ENCODE measurements at places on chromosomes 1 and 21.

DNA sequence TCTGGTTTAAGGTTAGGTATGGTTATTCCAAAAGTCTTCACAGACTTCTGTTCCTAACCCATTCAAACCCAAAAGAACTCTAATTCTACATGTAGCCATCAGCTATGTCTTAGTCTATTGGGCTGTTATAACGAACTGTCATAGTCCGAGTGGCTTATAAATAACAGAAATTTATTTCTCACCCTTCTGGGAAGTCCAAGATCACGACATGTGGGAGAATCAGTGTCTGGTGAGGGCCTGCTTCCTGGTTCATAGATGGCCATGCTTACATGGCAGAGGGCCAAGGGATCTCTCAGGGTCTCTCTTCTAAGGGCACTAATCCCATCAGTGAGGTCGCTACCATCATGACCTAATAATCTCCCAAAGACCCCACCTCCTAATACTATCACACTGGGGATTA is 103.0 kb upstream of the PPP2R5A start:
- no peak for DNase-seq

DNA sequence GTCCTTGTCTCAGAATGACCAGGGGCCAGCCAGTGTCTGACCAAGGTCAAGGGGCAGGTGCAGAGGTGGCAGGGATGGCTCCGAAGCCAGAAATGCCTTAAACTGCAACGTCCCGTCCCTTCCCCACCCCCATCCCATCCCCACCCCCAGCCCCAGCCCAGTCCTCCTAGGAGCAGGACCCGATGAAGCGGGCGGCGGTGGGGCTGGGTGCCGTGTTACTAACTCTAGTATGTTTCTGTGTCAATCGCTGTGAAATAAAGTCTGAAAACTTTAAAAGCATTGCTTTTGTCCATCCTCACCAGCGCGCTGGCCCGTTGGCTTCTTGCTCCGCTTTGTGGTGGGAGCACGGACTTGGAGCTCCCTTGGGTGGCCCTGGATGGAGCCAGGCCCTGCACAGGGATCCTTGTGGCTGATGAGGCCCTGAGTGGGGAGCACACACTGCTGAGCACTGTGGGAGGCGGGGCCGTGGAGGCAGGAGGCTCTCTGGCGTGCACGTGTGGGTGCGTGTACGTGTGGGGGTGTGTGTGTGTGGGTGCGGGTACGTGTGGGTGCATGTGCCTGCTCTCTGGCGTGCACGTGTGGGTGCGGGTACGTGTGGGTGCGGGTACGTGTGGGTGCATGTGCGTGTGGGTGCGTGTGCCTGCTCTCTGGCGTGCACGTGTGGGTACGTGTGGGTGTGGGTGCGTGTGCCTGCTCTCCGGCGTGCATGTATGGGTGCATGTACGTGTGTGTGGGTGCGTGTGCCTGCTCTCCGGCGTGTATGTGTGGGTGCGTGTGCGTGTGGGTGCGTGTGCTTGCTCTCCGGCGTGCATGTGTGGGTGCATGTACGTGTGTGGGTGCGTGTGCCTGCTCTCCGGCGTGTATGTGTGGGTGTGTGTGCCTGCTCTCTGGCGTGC is 18.0 kb downstream of the RNF223 start:
- no peak for DNase-seq

DNA sequence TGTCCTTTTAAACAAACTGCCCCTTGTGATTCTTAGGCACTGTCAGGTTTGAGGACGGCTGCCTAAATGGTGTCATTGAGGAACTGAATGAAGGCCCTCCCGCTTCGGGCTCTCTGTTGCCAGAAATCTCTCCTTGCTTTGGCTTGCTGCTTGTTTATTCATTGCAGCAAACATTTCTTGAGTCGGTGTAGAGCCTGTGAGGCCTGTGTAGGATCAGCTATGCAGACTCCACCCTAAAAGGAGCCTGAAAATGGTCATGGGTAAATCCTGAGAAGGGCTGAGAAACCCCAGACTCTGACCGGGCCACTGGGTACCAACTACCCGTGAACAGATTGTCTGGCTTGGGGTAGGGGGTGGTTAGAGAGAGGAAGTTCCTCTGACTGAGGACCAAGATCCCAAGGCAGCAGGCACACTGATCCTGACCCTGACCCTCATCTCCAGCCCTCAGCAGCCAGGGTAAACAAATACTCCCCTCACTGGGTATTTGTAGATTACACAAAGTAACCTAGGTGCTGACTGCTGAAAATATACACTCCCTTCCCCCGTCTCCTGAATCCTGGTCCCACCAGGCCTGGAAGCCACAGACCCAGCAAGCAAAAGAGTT is 3.1 kb downstream of the IL6R start:
- no peak for DNase-seq

DNA sequence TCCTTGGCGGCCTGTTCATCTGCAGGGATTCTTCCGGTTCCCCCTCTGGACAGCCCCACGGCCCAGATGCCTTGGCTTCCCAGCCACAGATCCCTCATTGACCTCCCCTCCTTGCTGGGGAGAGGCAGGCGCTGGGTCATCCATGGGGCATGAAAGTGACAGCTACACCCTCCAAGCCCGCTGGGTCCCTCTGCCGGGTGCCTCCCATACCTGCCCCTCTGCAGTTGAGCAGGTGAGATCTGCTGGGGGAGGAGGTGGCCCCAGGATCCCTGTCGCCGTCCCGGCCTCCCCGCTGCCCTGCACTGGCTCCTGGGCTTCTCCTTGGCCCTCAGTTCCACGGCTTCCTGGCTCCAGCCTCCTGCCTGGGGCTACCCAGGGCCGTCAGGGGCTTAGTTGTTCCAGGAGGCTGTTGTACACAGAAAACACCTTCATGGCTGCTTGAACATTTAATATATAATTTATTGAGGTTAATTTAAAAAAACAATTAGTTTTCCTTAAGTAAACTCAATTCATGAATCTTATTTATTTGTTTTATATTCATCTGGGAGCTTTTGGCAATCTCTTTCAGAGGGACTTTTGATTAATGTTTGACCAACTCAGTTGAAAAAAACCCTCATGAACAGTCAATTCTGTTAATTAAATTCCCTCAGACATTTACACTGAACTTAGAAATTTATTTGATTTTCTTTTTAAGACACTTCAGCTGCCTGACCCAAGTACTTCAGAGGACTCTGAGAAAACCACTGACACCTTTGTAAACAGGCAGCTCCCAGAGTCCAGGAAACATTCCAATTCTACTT is 67.6 kb upstream of the ABCG1 start:
- DNase-seq = no peak

- no peak for DNase-seq
These were observed 276.1 kb upstream of the SPAG17 start for GRCh38 chr1:118461154-118461553.

DNA sequence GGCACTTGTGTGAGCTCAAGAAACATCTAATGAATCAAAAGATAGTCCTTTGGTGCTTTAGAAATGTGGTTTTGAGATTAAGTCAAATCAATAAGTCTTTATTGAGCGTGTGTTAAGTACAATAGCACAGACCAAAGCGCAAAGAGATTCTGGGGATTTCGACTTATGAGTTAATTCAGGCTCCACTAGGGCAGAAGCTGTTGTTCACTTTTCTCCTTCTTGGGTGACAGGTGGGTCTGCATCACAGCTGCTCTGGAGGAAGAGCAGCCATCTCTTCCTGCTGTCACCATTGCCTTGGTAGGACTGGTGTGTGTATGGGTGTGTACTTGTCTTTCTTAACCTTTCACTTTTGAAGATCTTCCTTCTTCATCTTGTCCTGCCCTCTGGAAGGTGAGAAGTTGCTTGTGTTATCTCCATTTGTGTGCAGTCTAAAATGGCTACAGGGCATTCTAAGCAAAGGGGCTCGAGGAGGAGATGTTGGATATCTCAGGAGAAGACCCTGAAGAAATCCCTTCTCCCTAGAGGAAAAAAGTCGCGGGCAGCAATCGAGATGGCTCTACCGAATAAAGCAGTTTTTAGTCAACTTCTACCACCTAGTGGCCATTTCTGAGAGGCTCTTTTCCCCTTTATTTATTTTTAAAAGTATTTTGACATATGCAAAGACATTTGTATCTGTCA is 22.9 kb upstream of the DISC1 start:
- DNase-seq = peak; percentile 54

DNA sequence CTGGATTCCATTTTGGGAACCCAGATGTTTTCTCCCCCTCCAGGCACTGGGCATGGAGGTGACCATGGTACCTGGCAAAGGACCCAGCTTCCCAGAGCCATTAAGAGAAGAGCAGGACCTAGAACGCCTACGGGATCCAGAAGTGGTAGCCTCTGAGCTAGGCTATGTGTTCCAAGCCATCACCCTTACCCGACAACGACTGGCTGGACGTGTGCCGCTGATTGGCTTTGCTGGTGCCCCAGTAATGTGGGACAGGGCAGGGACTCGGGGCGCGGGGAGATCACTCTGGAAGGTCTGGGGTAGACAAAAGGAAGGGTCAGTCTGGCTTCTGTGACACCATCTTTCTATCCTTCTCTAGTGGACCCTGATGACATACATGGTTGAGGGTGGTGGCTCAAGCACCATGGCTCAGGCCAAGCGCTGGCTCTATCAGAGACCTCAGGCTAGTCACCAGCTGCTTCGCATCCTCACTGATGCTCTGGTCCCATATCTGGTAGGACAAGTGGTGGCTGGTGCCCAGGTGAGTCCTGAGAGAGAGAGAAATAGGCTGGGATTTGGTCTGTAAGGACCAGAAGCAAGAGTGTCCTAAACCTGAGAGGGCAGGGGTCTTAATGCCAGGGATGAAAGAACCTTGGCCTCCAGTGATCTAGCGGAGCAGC is 1.6 kb downstream of the UROD start:
- DNase-seq = no peak

DNA sequence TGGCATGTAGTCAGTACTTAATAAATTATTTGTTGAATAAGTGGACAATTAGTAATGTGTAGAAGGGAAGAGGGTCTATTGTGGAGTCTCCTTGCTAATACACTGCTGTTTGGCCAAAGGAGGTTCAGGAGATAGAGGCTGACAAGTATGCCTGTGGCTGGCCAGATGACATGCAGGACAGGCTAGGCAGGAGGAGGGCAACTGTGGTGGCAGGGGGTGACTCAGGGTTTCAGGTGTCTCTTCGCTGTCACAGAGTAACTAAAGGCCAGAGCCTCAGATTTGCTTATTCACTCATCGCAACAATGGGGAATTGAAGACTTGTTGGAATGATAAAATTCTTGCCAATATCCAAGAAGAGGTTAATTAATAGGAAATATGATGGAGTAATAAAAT is 33.1 kb downstream of the THRAP3 start:
- DNase-seq = peak; percentile 42

GRCh38 chr1:162144853-162145252 is 75.4 kb downstream of the NOS1AP start:
- DNase-seq = no peak

DNA sequence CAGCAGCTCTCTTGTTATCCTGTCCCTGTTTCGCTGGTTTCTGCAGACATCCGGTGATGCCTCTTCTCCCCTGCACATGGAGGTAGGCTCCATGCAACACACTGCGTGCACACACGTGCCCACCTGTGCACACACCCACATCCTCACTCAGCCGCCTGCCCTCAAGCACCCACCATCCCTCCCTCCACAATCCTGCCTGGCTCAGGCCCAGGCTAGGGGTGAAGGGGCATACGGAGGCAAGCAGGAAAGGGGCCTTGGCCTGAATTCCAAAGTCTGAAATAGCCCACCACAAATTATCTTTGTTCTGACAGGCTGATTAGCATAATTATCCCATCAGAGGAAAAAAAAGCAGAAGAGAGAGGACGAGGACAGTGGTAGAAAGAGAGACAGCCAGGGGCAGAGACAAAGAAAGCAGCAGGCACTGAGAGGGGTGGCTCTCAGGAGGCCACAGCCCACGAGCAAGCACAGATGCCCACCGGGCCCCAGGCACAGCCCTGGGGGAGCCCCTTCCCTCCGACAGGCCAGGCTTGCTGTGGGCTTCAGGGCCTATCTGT is 73.2 kb downstream of the GRIK3 start:
- no peak for DNase-seq

DNA sequence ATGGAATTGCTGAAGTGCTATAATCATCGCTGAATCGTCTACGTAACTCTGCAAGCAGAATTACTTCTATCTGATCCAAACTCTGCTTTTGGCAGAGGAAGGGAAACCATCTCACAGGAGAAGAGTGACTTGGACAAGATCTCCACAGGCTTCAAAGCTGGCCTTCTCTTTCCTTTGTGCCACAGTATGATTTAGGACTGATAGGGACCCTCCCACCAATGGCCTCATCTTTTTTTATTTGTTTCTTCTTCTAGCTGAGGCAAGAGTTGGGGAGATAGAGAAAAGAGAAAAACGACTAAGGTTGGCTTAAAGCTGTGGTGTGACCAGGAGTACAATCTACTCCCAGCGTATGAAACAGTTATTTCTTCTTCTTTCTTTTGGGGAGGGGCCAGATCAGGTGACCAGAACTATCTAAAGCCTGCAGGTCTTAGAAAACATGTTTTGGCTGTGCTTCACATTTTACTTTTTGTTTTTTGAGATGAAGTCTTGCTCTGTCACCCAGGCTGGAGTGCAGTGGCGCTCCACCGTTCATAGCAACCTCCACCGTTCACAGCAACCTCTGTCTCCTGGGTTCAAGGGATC is 35.0 kb downstream of the ZNF496 start:
- no peak for DNase-seq

- no peak for DNase-seq
These were observed 20.2 kb downstream of the NCMAP start for GRCh38 chr1:24575905-24576587.

- DNase-seq = no peak
These were observed 13.3 kb downstream of the PLXNA2 start for GRCh38 chr1:208230668-208231529.

DNA sequence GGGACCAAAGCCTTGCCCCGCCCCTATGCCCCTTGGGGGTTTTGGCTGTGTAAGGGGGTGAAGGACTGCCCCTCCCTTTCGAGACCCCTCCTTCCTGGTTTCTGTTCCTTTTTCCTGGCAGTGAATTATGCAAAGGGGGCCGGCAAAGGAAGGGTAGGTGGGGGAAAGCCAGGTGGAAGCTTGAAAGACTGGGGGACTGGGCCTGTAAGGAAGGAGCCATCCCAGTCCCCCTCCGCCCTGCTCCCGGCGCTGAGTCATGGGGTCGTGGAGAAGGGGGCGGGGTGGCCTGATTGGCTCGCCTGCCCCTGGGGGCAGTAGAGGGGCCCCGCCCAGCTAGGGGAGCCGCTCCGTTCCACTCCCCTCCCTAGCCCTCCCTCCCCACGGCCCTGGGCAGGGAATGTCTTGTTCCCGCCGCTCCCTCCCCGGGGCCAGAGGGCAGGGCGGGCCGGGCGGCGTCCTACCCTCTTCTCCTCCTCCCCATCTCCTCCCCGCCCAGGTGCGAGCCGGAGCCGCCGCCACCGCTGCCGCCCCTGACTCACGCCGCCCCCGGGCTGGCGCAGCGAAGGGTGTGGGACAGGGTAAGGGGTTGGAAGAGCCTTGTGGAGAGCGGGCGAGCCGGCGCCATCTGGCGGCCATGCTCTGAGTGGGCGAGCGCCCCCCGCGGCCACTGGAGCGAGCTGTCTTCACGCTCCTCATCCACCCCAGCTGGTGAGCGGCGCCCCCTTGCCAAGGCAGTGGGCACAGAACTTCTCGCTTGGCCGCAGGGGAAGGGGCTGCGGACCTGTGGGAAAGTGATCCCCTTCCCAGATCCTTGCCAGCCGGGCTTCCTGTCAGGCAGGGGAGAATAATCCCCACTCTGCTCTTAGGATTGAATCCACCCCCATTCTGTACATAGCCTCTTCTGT is 14.7 kb downstream of the ZBTB7B start:
- peak; percentile 96 for DNase-seq

- no peak for DNase-seq
These were observed 4.5 kb upstream of the FAM177B start for GRCh38 chr1:222732216-222733159.
